ENCODE measurements at places on chromosomes 2 and 18. TPM values are rescaled to one million over a fixed set of nuclear protein-coding genes. Genes with fewer than 3 reads are reported as not detected.

The PROKR1 gene
- 0.03 TPM for total RNA-seq

The ENOSF1 gene
- 24.5 TPM for total RNA-seq

The SIX3 gene
- total RNA-seq, result 0.39 TPM

The IMP4 gene
- total RNA-seq, result 136 TPM

The PLGLB2 gene
- total RNA-seq, result not detected

The LHCGR gene
- total RNA-seq, result not detected

The CCL20 gene
- 6.2 TPM for total RNA-seq

The TWSG1 gene
- 19.9 TPM for total RNA-seq

The TDRD15 gene
- not detected for total RNA-seq

The MROH2A gene
- total RNA-seq, result 0.12 TPM

The GALNT3 gene
- total RNA-seq, result not detected

The RFX8 gene
- total RNA-seq, result not detected

The POTEF gene
- not detected for total RNA-seq

The CCDC93 gene
- 15.1 TPM for total RNA-seq

The ASXL3 gene
- not detected for total RNA-seq

The MZT2A gene
- total RNA-seq, result 196 TPM

The RESP18 gene
- not detected for total RNA-seq

The STPG4 gene
- total RNA-seq, result not detected

The FKBP1B gene
- total RNA-seq, result 10.1 TPM

The MOGAT1 gene
- total RNA-seq, result not detected

The NRP2 gene
- total RNA-seq, result 91.7 TPM

The XDH gene
- total RNA-seq, result 1.1 TPM

The FSHR gene
- total RNA-seq, result not detected

The C2orf80 gene
- not detected for total RNA-seq

The NFATC1 gene
- 6.2 TPM for total RNA-seq

The EPB41L3 gene
- total RNA-seq, result 0.18 TPM

The RFTN2 gene
- not detected for total RNA-seq

The B4GALT6 gene
- 6.7 TPM for total RNA-seq

Data from A549 treated with GW870086 at 1 μM for 4 hours (cell line).